ENCODE measurements at places on chromosomes 5 and 9. TPM values are rescaled to one million over a fixed set of nuclear protein-coding genes. Genes with fewer than 3 reads are reported as not detected.

The ACTBL2 gene
- total RNA-seq, result 0.12 TPM

GRCh38 chr5:71929003-71929402 lies 178.3 kb upstream of the MAP1B start:
- no peak for DNase-seq

GRCh38 chr5:35373249-35373648 lies 143.0 kb upstream of the PRLR start:
- DNase-seq, result peak; percentile 44

- no peak for DNase-seq
These were observed 190.2 kb downstream of the ERCC6L2 start for GRCh38 chr9:96065482-96066251.

The AGPAT2 gene
- 106 TPM for total RNA-seq

DNA sequence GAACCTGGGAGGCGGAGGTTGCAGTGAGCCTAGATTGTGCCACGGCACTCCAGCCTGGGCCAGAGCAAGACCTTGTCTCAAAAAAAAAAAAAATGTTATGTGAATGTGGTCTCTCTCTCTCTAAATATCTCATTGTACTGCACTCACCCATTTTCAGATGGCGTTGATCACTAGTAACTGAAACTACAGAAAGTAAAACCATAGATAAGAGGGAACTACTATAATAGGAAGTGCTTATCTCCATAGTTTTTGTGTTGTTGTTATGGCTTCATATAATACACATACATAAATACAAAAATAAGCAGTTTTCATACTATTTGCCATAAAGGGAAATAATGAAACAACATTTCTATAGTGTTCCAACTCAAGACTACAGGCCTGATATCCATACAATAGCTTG lies 9.1 kb downstream of the IL31RA start:
- no peak for DNase-seq

The FAM153A gene
- not detected for total RNA-seq

The TAF11L14 gene
- not detected for total RNA-seq

The SPATA9 gene
- not detected for total RNA-seq

DNA sequence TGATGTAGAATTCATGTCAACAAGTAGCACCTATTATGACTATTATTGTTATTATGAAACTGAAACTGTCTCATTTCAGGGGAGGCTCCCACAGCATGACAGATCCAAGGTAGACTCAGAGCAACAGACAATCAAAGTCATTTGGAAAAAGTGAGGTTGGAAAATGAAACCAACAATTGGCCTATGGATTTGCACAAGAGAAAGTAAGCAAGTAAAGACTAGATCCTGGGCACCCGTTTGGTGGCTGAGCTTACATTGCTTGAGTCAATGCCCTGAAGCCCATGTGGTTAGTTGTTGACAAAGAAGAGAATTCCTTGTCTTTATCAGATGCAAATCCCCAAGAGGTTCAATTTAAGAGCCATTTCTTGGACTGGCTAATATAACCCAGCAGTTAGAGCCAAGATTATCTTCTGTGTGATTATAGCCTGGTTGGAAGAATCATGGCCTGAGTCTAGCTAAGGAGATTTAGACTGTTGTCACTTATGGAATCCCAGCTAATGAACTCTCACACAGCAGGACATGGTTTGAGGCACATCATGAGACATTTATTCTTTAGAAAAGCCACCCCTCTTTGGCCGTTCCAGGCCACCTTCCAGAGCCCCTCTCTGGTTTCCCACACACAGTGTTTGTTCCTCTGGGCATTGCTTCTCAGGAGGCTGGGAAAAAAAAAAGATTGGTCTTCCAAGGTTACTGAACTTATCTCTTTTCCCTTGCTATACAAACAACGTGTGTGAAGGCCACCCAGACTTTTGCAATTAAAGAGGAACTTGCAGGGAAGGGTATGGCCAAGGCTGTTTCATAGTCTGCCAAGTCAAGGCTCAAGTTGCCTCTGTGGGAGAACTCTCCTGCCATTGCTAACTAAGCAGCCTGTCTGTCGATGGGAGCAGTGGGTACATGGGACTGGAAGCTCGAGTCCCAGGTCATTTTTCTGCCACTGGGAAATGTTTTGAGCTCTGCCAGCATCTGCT lies 399.5 kb downstream of the ENC1 start:
- peak; percentile 50 for DNase-seq

DNA sequence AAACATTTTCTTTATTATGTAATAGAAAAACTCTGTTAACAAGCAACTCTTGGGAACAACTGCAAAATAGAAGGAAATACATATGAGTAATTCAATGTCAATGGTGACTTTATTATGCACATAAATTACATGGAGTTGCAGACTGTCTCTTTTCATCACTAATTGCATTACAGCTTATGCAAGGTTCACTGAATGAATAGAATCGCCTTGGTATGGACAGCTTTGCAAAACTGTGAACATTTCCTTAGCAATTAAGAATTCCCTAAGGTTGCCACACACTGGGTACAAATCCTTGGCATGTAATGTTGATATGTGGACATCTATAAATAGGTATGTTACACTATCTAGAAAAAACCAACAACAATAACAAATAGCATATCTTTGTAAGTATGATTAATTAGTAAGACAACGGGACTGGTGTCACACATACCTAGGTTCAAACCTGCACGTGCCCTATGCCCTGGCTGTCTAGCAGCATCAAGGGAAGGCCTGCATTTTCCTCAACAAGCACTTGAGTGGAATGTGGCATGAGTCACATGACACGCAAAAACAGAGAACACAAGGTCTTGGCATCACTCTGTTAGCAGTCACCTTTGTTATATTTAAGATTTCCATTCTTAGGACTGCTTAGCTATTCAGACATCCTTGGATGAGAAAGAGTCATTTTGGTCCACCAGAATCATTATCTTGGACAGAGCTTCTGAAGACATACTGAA lies 263.9 kb downstream of the CTNND2 start:
- no peak for DNase-seq

DNA sequence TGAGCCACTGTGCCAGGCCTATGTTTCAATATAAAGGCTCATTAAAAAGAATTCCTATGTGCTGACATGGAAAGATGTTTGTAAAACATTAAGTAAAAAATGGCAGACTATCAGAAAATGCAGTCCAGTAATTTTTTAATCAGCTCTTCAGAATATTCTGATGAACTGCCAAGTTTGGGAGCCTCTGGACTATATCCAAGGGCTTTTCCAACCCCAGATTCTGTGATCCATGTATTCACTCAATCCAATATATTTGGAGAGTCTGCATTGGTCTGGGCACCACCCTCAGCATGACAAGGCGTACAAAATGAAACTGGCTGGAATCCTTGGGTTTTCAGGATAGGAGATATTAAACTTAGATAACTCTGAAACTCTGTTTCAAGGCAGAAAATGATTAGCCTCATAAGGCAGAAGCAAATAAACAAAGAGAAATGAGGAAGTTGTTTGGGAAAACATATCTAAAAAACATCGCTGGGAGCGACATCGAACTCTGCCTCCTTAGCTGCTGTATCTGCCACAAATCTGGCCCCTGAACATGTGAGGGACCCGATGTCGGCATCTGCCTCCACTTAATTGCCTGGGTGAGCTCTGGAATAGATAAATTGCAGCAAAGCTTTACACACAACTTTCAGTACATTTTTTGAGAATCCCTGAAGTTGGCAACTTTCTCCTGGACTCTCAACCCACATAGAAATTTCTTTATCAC lies 14.4 kb downstream of the PDE6A start:
- DNase-seq, result no peak

DNA sequence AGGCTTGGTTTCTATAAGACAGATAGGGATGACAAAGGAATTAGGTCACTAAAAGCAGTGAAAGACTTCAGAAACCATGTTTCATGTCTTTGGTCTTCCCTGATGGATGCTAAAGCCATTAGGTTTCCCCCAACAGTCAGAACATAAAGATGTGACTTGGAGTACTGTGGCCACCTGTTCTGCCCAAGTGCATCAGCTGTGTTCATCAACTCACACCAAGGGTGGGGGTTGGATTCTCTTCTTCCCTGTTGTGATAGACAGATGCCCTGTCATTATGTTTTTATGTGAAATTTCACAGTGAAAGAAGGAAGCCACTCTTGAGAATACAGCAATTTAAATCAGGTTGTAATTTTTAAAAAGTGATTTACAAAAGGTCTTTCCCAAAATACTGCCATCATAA lies 196.8 kb downstream of the SH3GL2 start:
- no peak for DNase-seq

DNA sequence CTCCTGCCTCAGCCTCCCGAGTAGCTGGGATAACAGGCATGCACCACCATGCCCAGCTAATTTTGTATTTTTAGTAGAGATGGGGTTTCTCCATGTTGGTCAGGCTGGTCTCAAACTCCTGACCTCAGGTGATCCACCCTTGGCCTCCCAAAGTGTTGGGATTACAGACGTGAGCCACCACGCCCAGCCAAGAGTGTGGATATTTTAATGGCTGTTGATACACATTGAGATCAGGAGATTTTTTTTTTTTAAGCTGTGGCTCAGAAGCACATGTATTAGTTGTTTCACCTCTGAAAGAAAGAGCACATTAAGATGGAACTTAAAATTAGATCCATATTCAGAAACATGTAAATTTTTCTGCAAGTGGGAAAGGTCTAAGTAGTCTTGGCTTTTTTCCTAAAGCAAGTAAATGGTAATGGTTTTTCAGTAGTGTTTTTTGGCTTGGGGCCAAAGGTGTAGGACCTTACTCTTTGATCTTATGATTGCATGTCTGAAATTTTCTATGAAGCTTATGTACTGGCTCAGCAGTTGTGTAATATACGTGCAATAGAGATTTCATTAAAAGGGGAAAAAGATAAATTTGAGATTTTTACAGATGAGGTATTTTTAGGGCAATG lies 9.9 kb downstream of the RBM27 start:
- no peak for DNase-seq

Measured in PC-3 (cell line).